SJCRH30 (cell line): ENCODE measurements at places on chromosomes 2 and 18. TPM values are rescaled to one million over a fixed set of nuclear protein-coding genes. Genes with fewer than 3 reads are reported as not detected.

ACKR3 gene
- total RNA-seq = 85.2 and 87.5 TPM in 2 replicates

BOK gene
- 6.6 and 7.3 TPM in 2 replicates for total RNA-seq

LYPD6 gene
- total RNA-seq = 10.4 and 11.5 TPM in 2 replicates

DNA sequence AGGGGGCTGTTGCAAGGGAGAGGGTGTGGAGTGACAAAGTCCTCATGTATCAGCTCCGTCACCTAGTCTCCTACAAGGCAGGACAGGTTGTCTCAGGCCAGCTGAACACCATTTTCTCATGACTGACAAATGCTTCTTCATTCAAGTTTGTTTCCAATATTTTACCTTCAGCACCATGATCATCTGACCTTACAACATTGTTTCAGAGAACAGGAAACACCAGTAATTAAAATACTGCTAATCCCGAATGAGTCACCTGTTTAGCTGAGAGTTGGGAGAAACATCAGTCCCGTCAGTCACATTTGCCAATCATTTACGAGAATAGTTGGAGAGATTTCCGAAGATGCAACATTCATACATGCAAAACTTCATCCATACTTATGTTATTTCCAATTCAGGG, 25.7 kb upstream of the SP5 start:
- no peak for DNase-seq
- H3K27me3 ChIP-seq = no peaks in the 10 kb centered on the region
- H3K27ac ChIP-seq = no peak overlapping the region
- no peak overlapping the region for H3K4me3 ChIP-seq
- H3K36me3 ChIP-seq = 0 out of 2 replicates have a peak, but pooled peaks cover 7% of the 10 kb centered on the region

DNA sequence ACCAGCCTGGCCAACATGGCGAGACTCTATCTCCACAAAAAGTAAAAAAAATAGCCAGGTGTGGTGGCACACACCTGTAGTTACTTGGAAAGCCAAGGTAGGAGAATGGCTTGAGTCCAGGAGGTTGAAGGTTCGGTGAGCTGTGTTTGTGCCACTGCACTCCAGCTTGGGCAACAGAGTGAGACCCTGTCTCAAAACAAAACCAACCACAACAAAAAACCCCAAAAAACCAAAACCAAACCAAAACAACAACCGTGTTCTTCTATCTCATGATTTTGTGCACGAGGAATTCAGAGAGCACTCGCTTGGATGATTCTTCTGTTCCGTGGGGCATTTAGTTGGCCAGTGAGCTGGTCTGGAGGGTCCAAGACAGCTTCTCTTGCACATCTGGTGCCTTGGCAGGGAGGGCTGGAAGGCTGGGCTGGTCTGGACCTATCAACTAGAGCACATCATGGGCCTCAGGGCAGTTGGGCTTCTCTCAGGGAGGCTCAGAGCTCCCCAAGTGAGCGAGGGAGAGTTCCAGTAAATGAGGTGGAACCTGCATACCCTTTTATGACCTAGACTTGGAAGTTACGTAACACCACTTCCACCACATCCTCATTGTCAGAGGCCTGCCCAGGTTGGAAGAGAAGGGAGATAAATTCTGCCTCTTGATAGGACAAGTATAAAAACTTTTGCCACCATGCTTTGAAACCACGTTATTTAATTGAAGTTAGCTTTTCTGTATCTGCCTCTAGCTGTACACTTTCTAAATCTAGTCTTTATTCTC, 25.2 kb downstream of the SIX2 start:
- H3K4me3 ChIP-seq = no peak overlapping the region
- H3K4me1 ChIP-seq = no peaks in the 10 kb centered on the region; the same call in 1 of the 2 replicates
- H3K27me3 ChIP-seq = no peaks in the 10 kb centered on the region
- H3K36me3 ChIP-seq = no peaks in the 10 kb centered on the region
- DNase-seq = no peak

DNA sequence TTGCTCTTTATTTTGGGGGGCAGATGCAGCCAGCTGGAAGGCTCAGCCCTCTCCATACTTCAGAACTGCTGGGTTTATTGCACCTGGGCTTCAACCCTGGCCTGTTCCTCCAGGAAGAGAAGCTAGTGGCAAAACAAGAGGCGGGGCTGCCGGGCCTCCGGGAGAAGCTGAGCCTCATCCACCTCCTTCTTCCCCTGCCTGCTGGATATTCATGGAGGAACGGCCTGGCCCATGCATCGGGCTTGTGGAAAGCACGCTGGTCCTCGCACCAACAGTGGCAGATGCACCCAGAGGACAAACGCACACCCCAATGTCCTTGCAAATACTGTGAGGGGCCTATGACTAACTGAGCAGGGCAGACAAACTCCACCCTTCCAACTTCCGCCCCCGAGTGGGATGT, 30.6 kb downstream of the FAM178B start:
- H3K4me1 ChIP-seq = no peaks in the 10 kb centered on the region; the same call in 1 of the 2 replicates
- peaks cover 13% of the 10 kb centered on the region; the same call in 1 of the 2 replicates for H3K27me3 ChIP-seq
- no peaks in the 10 kb centered on the region for H3K36me3 ChIP-seq
- no peak overlapping the region for H3K4me3 ChIP-seq
